CD4-positive, alpha-beta T cell treated with Interleukin-21 for 1 hour (primary cell): ENCODE measurements at places on chromosomes 4 and X.

DNA sequence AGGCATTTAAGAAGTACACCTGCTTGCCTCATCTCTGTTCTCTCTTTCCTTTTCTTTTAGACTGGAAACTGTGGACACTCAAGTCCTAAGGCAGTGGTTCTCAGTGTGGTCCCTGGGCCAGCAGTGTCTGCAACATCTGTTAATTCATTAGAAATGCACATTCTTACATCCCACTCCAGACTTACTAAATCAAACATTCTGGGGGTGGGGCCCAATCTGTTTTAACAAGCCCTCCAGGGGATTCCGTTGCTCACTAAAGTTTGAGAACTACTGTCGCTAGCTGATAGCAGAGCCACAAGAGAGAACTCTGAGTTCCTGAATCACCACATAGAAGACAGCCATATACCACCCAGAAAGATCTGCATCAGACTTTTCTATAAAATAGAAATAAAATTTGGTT is 430.6 kb downstream of the BCOR start:
- DNase-seq, result no peak

DNA sequence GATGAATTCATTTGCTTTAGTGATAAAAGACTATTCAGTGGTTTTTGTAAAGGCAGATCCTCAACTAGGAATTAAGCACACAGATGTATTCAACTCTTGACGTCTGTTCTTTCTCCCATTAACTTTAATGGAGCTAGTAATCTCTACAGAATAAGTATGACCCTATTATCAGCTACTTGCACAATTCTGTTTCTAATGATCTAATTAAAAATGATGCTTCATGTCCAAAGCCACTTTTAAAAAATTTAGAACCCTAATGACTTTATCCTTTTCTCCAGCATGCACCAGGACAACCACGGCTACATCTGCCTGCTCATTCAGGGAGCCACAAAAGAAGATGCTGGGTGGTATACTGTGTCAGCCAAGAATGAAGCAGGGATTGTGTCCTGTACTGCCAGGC is 85.4 kb downstream of the CBR4 start:
- DNase-seq, result no peak

- DNase-seq, result no peak
Measured at GRCh38 chr4:165709516-165709915, 163.5 kb upstream of the TLL1 start.

- DNase-seq, result no peak
Measured at GRCh38 chr4:39043058-39043860, 11.1 kb upstream of the TMEM156 start.

DNA sequence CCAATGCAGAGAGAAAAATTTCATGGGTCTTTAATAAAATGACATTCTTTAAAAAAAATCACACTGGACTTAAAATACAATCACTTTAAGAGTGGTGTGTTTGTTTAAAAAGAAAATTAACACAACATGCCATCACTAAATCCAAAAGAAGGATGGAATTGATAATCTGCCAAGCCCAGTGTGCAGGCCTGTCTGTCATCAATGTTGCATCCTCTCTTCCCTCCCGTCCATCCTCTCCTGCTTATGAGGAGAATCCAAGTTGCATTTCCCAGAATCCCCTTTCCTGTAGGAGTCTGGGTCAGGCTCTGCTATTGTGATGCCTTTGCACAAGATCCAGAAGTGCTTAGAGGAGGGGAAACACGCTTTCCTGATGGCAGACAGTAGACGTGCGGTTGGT is 169.4 kb downstream of the MID1 start:
- no peak for DNase-seq

DNA sequence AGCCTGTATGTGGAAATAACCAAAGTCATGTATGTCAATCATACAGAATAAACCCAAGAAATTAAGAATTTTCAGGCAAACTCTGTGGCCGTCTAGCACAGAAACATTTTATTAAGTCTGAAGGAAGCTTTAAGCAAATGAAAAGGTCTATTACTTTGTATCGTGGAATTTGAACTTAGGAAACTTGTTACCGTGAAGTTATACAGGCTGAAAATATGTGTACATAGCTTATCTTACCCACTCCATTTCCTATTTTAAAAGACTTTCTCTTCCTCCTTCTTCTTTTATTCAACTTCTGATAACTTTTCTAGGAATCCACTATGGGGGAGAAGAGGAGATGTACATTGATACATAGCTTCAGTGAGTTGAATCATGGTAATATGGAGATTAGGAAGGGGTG is 108.3 kb downstream of the AGTR2 start:
- DNase-seq, result no peak

- no peak for DNase-seq
Measured at GRCh38 chr4:90001023-90001422, 106.4 kb downstream of the MMRN1 start.

- DNase-seq, result peak; percentile 49
Measured at GRCh38 chr4:108080747-108081146, 88.0 kb downstream of the LEF1 start.

DNA sequence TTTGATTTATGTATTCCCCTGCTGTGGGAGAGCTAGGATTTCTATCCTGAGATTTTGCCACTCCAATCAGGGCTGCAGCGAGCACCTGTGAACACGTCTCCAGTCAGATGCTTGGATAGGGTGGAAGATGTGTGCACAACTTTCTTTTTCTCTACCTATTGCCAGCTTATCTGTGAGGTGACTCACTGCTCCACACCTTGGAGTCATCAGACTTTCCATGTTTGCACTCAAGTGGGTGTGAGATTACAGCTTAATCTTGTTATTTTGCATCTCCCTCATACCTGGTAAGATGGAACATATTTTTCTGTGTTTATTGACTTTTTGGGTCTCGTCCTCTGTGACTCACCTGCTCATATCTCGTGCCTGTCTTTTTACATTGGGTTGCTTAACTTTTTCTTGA is 32.2 kb downstream of the PSAPL1 start:
- DNase-seq, result no peak

DNA sequence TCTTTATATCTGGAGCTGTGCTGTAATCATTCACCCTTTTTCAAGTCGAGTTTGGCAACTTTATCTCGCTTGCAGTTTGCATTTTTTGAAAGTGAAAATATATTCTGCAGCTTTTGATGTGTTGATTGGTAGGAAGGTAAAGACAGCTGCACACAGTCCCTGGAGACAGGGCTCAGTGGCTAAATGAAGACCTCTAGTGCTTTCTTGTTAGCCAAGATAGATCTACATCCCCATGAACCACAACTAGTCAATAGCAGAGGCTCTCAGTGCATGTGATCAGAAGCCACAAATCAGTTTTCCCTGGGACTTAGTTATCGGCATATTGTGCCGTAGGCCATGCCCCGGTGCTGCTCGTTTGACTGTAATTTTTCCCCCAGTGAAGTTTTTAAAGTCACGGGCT is 587.7 kb upstream of the PITX2 start:
- DNase-seq, result no peak

GRCh38 chr4:119858176-119858575 is 208.5 kb downstream of the MAD2L1 start:
- DNase-seq, result no peak

DNA sequence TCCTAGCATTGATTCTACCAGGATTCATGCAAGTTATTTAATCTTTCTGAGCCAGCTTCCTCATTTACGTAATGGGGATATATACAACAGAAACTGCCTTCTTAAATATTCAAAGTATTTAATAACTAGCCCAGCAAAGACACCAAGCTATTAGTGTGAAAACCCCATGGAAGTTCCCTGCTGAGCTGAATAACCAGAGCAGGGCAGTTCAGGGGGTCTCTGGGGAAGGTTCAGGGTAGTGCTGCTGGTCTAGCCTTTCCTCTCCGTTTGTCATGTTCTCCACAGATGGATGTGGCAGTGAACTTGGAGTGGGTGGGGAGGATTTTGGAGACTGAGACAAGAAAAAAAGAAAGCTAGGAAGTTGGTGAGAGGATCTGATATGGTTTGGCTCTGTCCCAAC is 240.8 kb upstream of the TAPT1 start:
- DNase-seq, result no peak

GRCh38 chr4:1300466-1301455 is 11.1 kb downstream of the MAEA start:
- DNase-seq, result peak; percentile 39

GRCh38 chrX:132483488-132483887 is 5.3 kb downstream of the MBNL3 start:
- DNase-seq, result no peak

DNA sequence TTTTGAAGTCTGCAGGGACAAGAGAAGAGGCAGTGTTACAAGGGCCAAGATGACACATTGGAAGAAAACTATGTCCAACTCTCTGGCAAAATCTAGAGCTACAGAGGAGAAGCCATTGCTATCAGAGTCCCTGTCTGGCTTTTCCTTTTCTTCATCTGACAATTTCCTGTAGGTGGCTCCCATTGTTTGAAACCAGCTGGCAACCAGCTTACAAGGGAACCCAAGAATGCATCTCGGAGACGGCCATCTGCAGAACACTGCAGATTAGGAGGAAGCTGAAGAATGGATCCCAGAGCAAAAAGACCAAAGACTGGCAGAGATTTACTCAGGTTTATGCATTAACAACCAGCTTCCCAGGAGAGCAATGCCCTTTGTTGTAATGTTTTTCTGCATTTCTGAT is 216.2 kb upstream of the CTSO start:
- no peak for DNase-seq

DNA sequence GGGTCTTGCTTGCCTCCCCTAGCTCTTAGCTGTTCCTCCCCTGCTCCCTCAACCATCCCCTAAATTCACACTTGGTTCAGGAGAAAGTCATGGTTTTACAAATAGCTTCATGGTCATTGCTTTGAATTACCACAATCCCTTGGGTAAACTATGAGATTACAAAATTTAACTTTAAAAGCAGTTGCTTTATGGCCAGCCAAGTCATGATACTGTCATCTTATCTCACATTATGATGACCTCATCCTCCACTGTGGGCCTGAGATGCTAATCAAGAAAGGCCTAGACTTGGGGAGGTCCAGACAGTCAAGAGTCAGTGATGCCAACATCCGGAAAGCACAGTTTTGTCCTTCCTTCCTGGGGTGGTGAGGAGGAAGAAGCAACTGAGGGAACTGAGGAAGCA is 10.5 kb upstream of the FGF16 start:
- no peak for DNase-seq

DNA sequence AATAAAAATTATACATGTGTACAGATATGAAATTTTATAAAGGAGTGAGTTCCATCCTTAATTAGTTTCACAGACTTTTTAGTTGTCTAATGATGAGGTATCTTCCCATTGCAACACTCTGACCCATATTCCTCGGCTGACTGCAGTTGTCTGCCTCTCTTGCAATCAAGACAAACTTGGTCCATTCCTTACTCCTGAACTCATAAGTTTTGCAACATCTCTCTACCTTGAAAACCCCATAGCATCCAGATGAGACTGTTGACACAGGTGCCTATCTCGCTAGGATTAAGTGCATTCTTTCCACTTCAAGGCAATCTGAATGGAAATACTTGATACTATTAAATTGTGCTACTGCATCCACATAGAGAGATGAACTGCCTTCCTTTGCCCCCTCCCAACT is 2.3 kb downstream of the XKRX start:
- DNase-seq, result no peak

DNA sequence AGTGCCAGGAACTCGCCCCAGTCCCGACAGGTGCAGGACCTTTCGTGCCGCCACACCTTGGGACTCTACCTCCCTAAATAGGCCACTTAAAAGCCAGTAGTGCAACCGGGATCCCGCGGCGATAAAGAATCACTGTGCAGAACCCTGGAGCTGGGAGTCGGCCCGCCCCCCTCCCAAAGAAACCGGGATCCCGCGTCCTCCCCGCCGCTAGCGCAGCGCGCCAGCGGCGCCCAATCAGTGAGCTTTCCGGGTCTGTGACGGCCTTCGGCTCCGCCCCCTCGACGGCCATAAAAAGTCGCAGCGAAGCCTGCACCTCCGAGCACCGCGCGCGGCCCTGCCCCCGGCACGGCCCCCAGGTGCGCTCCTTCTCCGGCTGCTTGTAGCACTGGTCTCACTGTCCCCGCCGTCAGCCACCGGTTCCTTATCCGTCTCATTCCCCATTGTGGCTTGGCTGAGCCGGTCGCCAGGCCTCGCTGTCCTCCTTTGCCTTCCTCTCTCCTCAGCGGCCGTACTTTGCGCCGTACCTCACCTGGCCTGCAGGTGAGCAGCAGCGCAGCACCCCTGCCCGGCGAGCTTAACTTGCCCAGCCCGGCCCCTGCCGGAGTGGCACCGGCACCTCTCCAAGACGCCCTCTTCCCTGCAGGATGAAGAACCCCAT is at the start of gene LRAT:
LRAT (plus strand) TSS at position 318 of the 658 bp plus-strand sequence; CDS start at position 645, 327 bp downstream.
- peak; percentile 31 for DNase-seq

DNA sequence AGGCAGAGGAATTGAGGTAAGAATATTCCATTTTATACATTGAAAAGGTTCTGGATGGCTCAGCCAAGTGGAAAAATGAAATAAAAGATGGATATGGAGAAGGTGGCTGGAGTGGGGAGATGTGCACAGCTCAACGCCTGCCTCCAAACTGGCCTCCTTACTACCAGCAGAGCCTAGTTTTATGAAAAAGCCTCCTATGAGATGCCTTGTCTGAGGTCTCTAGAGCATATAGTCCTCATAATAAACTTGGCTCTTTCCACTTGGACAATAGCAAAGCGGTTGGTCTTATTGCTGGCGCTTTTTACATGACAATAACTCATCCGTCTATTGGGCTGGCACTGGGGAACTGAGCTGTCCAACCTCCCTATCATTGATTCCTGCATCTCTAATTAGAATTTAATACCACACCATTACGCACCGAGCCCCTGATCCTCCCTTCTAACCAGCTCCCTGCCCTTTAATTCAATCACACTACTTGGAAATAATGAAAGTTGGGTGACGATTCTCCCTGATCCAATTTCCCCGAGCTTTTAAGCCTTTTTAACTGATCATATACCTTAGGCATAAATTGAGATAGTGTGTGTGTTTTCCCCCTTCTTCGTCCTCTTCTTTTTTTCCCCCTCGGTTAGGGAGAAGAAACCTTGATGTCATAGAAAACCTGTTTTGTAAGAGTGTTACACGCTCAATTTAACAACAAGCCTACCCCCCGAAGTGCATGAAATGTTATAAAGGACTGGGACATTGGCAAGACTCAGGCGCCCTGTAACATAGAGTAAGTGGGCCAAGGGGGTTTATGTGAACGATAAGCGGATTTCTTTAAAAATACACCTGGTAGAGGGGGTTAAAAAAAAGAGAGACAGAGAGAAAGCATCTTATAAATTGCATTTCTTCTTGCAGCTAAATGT is at the start of gene PHOX2B:
PHOX2B (minus strand) TSS at position 155 of the 905 bp plus-strand sequence; CDS start at position 40, 115 bp downstream.
- DNase-seq, result no peak

GRCh38 chr4:7375427-7375826 is 59.3 kb downstream of the PSAPL1 start:
- no peak for DNase-seq
